ENCODE measurements at places on chromosomes 12 and 14. TPM values are rescaled to one million over a fixed set of nuclear protein-coding genes. Genes with fewer than 3 reads are reported as not detected.

The DYRK4 gene
- 30.5 TPM for total RNA-seq

DNA sequence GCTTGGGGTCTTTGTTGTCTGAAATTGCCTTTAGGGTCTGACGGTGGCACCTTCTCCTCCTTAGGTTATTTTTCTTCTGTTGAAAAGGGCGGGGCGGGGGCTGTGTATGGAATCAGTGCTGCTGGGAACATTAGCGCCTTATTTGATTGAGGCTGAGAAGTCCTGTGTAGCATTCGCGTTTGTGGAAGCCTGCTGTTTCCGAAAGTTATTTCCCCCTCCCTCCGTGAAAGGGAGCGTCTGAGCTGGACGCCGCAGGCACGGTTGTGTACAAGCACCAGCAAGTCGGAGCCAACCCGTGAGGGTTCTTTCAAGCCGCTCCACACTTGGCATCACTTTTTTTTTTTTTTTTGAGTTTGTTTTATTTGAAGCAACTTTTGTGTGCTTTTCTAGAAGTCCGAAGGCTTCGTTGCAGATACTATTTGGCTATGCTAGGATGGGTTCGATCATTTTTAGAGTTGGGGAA is 1.1 kb downstream of the SYNE2 start:
- peak overlapping the region; percentile 86 for H3K27ac ChIP-seq
- peak overlapping the region; percentile 79 for H3K4me3 ChIP-seq
- no peak for DNase-seq
- no peaks in the 10 kb centered on the region for H3K27me3 ChIP-seq

The RNASE3 gene
- not detected for total RNA-seq

GRCh38 chr12:102625819-102626218 is 145.5 kb upstream of the IGF1 start:
- DNase-seq, result no peak
- H3K36me3 ChIP-seq, result no peaks in the 10 kb centered on the region
- no peak overlapping the region for H3K4me3 ChIP-seq
- no peak overlapping the region for H3K27ac ChIP-seq
- H3K27me3 ChIP-seq, result no peaks in the 10 kb centered on the region
- no peaks in the 10 kb centered on the region for H3K4me1 ChIP-seq

DNA sequence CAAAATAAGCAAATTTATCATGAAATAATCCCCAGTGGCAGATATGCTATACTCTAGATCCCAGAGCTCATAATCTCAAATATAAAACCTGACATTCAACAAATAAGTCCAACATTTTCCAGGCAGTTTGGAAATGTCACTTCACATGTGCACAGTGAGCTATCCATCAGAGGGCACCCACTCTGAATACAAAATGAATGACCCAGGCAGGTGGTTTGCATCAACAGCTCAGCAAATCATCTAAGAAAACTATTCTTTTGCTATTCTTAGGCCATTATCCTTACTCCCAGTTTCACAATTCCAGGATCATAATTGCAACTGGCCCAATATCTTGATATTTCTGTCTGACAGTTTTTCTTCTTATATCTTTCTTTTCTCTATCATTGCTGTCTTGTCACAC is 38.5 kb downstream of the TRIM9 start:
- no peak overlapping the region for H3K27ac ChIP-seq
- H3K4me3 ChIP-seq, result no peak overlapping the region
- DNase-seq, result no peak
- H3K27me3 ChIP-seq, result no peaks in the 10 kb centered on the region

DNA sequence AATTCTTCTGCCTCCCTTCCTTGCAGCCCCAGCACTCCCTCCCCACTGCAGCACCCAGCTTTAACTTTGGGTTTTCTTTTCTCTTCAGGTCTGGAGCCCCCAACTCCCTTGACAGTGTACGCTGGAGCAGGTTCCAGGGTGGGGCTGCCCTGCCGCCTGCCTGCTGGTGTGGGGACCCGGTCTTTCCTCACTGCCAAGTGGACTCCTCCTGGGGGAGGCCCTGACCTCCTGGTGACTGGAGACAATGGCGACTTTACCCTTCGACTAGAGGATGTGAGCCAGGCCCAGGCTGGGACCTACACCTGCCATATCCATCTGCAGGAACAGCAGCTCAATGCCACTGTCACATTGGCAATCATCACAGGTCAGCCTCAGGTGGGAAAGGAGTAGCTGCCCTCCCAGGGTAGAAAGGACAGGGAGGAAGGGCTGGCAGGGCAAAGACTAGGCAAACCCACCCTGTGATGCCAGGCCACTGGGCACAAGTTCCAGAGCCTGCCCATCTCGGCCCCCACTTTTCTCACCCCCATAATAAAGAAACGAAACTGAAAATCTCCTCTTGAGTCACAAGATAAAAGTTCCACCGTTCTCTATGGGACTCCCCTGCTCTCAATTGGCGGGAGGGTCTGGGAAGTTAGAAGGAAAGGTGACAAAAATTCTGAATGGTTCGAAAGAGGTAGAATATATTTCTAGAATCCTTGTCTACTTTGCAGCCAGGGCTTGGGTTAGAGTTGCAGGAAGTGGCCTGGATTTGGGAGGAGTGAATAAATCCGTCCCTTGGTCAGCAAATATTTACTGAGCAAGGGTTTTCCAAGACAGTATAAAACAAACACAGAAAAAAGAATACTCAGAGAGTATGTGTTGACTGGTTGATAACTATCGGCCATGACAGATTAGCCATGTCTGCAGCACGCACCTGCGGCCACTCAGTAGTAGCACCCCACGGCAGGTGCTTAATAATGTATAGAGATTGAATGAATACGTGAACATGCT is 3.2 kb downstream of the LAG3 start:
- no peak for DNase-seq
- H3K4me1 ChIP-seq, result peaks cover 14% of the 10 kb centered on the region
- H3K4me3 ChIP-seq, result no peak overlapping the region
- no peaks in the 10 kb centered on the region for H3K27me3 ChIP-seq

DNA sequence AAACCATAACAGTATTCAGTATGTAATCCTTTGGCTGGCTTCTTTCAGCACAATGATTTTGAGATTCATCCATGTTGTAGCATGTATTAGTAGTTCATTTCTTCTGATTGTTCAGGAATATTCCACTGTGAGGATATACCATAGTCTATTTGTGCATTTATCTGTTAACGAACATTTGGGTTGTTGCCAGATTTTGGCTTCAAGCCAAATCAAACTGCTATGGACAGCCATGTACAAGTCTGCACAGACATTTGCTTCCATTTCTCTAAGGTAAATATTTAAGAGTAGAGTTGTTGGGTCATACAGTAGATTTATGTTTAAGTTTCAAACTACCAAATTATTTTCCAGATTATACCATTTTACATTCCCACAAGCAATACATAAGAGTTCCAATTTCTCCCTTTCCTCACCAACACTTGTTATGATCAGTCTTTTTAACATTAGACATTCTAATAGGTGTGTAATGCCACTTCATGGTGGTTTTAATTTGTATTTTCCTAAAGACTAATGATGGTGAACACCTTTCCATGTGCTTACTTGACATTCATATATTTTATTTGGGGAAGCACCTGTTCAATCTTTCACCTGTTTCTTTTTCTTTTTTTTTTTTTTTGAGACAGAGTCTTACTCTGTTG is 56.6 kb downstream of the ZFYVE21 start:
- no peaks in the 10 kb centered on the region for H3K36me3 ChIP-seq
- no peak overlapping the region for H3K4me3 ChIP-seq
- H3K27ac ChIP-seq, result no peak overlapping the region
- H3K4me1 ChIP-seq, result no peaks in the 10 kb centered on the region
- H3K27me3 ChIP-seq, result no peaks in the 10 kb centered on the region
- no peak for DNase-seq

The OR4N2 gene
- total RNA-seq, result not detected

The CISTR gene
- not detected for total RNA-seq

DNA sequence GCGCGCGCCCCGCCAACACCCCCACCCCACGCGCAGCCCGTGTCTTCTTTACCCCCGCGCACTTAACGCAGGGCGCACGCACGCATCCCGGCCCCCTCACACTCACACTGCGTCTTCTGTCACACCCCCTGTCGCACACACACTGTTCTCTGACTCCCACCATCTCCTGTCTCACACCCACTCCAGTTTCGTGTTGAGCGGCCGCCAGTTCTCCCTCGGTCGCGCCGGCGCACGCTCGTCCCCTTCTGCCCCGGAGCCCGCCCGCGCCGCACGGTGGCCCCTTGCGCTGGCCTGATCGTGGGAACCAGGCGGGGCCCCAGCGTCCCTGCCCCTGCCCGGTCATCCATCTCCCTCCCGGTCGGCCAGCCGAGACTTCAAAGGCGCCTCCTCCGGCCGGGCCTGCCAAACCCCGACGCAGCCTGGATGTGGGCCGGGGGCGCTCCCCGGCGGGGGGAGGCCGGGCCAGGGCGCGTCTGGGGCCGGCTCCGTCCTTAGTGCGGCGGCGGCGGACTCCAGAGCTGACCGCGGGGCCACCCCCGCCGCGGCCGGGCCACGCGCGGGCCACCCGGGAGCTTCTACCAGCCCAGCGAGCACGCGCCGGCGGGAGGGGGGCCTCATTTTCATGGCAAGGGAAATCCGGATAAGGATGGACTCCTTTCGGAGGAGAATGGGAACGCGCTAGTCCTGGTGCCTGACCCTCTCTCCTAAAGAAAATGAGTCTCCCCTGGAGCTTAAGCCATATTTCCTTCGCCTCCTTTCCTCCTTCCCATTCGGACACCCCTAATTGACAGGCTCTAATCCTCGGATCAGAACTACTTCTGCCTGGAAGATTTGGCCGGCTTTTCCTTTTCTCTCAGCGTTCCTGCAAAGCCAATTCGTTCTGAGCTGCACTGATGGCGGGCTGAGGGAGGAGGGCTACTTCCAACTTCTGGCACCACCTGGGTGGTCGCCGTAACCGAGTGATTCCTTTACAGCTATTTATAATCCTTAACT is 82.0 kb upstream of the HMGA2 start:
- no peak for DNase-seq
- H3K36me3 ChIP-seq, result no peaks in the 10 kb centered on the region
- no peak overlapping the region for H3K27ac ChIP-seq
- H3K27me3 ChIP-seq, result no peaks in the 10 kb centered on the region
- peak overlapping the region; percentile 64 for H3K4me3 ChIP-seq

The GLIPR1L1 gene
- total RNA-seq, result not detected

Measured in thoracic aorta (tissue), 2 donors.